ENCODE measurements at places on chromosomes 2 and 18.

DNA sequence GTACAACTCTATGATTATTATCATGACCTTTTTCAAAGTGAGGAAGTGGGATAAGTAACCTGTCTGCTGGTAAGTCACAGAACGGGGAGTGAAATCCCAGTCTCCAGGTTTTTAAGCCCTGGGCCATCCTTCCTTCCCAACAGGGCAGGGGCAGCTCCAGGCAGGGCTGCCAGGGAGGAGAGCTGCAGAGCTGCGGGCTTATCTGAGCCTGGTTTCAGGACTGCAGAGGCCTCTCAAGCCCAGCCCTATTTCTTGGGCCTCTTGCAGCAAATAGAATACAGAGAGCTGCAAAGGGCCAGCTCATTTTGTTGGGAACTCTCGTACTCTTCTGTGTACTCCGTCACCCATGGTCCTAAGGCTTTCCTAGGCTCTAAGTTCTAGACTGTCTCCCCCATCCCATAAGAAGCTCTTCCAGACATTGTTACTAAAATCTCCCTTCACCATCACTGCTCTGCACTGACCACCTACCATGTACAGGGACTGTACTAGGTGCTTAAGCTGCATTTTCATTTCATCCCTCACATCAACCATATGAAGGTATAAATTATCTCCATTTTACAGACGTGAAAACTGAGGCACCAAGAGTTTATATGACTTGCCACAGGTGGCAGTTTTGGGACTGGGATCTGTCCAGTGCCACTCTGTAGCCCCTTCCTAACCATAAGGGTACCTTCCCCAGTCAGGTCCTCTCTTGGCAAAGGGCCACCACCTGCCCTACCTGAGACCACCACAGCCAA lies 3.1 kb downstream of the RAB11FIP5 start:
- no peak for DNase-seq

GRCh38 chr18:8538935-8539334 lies 70.3 kb upstream of the RAB12 start:
- DNase-seq: no peak

- no peak for DNase-seq
These were observed 191.4 kb downstream of the PDE11A start for GRCh38 chr2:177881008-177881747.

DNA sequence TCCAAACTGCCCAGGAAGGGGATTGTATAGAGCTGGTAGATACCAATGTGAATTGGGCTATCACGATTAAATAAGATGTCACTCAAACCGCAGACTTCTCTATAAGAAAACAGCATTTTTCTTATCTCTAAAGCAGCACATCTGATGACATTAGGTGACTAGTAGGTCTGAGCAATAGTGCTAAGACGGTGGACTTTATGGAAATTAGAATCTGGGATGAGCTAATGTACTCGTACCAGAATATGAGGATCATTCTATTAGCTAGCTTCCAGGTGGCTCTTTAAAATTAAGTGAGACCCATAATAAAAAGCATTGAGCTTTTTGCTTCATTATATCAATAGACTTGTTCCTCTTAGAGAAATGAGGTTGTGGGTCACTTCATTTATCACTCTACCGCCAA lies 130.0 kb upstream of the MC4R start:
- no peak for DNase-seq

DNA sequence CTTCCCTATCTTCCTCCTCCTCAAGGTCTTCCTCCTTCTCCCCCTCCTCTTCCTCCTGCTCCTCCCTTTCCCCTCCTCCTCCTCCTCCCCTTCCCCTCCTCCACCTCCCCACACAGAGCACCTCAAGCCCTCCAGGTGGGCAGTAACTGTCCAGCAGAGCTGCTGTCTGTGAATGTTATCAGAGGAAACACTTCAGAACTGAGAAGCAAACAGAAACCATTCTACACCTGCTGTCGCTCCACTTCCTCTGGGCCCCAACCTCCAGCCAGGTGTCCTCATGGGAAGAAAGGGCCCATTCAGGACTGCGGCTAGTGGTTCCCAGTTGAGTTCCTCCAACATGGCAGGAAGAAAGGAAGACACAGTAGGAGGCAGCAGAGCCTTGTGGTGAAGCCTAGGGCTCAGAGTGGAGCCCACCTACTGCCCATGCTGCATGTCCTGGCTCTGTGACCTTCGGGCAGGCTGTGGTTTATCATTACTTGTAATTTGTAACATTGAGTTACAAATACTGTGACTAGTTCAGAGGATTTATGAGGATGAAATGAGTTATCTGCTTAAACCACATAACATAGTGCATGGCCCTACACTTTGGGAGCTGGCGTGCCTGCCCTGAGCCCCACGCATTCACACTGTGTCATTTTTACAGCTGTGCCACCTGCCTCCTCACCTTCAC lies 165.9 kb upstream of the ID2 start:
- DNase-seq: no peak

DNA sequence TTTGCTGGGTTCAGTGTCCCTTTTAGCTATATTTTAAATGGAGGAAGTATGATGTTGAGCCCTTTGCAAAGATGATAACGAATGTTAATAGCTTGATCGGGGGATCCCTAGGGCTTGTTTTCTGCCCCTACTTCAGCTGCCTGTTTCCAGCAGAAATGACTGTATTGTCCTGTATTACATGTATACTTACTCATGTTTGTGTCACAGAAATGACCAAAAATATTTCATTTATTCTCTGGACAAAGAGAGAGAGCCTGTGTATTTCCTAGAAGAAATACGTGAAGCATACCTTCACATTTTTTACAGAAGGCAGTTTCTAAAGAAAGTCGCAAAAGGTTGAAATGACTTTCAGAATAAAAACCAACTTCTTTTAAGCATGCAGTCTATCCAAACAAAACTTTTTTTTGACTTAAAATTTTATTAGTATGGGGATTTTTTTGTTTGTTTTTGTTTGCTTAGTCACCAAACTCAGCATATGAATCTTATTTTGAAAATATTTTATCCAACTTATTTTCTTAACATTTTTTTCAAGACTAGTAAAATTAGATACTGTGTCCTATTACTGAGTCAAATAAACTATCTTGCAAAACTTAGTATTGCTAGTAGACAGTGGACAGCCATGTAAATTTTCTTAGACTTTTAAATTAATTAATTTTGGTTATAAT lies 68.9 kb downstream of the PTRHD1 start:
- DNase-seq: no peak

DNA sequence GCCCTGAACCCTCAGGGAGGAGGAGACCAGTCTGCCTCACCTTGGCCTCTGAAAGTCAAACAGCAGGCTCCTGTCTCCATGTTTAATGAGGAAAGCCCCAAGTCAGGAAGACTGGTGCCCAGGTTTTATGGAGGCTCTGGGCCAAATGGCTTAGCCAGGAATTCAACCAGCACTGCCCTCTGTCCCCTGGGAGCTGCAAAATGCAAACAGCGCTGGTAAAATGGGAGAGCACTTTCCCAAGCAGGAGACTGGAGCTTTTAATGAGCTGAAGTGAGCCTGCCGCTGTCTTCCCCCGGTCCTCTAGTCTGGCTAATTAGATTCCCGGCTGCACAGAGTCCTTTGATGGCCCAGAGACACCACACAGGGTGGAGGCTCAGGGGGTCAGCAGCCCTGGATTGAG lies 276.0 kb upstream of the TRIB2 start:
- no peak for DNase-seq

DNA sequence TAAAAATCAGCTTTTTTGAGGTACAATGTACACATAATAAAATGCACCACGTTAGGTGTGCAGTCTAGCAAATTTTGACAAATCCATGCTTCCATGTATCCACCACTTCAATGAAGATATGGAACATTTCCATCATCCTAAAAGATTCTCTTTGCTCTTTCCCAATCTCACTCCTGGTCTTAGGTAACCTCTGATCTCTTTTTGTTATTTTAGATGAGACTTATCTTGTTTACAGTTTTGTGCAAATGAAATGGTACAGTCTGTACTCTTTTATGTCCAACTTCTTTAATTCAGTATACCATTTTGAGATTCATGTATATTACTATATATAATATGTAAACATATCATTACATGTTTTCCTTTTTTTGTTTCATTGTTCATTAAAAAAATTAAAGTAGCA lies 16.3 kb upstream of the SERPINB5 start:
- no peak for DNase-seq

DNA sequence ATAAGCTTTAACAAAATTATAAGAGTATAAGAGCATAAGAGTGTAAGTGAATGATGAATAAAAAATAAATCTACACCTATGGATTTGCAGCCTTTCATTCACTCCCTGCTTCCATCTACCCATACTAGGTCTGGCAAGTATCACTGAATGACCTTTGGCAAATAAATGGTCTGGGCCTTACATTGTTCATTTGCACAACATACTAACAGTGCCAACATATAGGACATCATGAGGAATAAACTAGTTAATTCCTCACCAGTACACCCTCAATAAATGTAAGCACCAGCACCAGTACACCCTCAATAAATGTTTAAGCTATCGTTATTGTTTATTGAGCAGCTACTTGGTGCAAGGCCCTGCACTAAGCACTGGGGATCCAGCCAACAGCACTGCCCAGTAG lies 26.9 kb downstream of the STAT1 start:
- no peak for DNase-seq

GRCh38 chr18:50757358-50757757 lies 62.5 kb downstream of the MRO start:
- no peak for DNase-seq

- DNase-seq: no peak
These were observed 239.5 kb upstream of the REV1 start for GRCh38 chr2:99729104-99730025.

DNA sequence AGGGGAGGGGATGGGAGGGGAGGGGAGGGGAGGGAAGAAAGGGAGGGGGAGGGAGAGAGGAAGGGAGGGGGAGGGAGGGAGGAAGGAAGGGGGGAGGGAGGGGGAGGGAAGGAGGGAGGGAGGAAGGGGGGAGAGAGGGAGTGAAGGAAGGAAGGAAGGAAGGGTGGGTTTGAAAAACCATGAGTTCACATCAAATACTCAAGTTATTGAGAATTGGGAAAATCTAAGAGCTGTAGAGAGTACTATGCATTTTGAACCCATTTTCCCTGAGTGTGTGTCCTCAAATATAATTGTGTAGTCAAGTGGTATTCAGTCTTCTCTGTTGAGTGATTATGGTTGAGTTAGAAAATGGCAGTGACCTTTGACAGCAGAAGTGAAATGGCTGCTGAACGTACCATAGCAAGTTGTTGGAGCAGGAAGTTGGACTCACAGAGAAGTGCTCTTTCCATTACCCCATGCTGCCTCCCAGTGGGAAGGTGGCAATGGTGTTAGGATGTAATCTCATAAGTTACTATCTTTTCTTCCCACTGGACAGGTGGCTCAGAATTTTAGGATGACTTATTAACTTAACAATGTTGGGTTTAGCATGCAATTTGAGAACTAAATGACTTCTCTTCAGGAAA lies 214.6 kb downstream of the SETBP1 start:
- DNase-seq: peak; percentile 78

DNA sequence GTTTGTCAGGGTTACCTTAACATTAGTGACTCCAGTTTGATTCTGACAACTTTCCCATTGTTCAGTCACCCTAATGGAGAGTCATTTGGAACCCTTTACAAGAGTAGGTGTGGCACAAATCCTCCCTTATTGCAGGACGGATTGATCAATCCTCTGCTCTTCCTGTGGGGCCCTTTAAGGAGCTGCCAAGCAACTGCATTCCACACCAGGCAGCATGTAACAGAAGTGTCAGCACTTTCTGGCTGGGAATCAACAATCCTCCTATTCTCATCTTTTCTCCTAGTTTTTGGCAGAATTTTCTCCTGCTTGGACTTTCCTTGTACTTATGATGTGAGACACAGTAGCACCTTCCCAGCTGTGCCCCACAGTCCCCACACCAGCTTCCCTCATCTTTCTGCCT lies 177.8 kb downstream of the ST6GAL2 start:
- DNase-seq: no peak

- no peak for DNase-seq
These were observed 27.1 kb upstream of the KLF11 start for GRCh38 chr2:10016001-10016801.

- DNase-seq: no peak
These were observed 34.3 kb downstream of the GPC1 start for GRCh38 chr2:240469740-240470139.

- DNase-seq: no peak
These were observed 4.3 kb upstream of the GPR45 start for GRCh38 chr2:105237045-105237765.

DNA sequence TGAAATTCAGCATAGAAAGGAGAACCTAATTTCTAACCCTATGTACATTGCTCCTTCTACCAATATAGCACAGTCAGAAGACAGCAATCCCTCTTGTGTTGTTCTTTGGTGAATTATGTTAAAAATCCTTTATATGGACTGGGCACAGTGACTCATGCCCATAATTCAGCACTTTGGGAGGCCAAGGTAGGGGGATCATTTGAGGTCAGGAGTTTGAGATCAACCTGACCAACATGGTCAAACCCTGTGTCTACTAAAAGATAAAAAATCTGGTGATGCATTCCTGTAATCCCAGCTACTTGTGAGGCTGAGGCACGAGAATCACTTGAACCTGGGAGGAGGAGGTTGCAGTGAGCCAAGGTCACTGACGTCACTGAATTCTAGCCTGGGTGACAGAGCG lies 195.6 kb downstream of the TMX3 start:
- DNase-seq: no peak

DNA sequence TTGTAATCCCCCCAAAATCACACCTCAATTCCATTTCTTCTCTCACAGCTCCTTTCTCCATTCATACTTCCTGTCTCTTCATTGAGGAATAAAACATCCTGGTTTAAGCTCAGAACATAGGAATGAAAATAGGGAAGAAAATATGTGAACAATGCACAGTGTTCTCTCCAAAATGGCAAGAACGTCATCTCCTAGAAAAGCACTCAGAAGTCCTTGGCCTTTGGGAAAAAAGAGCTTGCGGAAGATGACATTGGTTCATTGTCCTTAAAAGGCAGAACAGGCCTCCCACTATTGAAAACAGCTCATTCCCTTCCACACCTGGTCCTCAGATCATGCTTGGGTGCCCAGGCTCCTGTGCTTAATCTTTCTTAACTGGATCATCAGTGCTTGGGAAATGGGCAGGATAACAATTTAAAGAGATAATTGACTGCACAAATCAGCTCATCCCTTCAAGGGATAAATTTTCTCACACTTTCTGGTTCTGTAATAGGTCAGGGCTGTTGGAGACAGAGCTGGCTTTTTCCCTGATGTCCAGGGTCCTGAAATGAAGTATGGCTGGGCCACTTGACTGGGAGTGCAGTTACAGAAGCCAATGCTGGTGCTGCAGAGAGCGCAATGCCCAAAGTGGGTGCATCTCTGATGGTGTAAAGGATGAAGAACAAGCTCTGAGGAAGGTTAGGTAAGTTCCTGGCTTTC lies 69.2 kb downstream of the MARCHF4 start:
- no peak for DNase-seq

GRCh38 chr2:198883604-198884003 lies 574.1 kb downstream of the SATB2 start:
- DNase-seq: no peak

- no peak for DNase-seq
These were observed 46.4 kb downstream of the BMP10 start for GRCh38 chr2:68824831-68825230.

GRCh38 chr2:232611559-232612218 lies 21.7 kb upstream of the EFHD1 start:
- peak; percentile 58 for DNase-seq

DNA sequence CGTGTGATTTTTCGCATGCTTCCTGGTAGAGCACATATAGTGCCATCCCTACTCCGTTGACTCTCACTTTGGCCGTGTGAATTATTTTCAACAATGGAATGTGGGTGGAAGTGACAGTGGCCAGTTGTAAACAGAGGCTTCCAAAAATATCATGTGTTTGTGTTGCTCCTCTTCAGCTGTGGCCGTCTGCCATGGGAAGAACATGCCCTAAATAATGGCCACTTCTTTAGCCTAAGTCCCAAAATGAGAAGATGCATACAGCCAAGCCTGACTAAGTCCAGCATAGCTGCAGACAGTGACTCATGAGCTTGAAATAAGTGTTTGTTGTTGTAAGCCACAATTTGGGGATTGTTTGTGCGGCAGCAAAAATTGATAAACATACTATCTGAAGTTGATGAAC lies 8.9 kb upstream of the GALNT1 start:
- no peak for DNase-seq

All from suppressor macrophage treated with lipopolysaccharide for 1 hour (primary cell).